ENCODE measurements at places on chromosomes 4 and X. TPM values are rescaled to one million over a fixed set of nuclear protein-coding genes. Genes with fewer than 3 reads are reported as not detected.

DNA sequence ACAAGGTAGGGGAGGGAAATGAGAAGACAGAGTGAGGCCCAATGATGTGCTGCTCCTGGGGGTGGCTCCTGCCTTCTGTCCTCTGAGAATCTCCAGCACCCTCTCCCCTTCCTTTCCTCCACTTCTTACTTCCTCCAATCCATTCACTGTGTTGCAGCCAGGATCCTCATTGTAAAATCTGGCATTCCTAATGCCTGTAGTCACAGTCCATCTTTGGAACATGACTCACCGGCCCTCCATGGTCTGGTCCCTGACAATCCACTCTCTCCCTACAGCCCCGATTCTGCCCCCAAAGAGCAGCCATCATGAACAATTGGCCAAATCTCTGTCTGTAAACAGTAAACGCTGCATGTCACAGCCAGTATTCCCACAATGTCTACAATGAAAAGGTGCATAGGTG lies 72.9 kb downstream of the CLNK start:
- no peaks in the 10 kb centered on the region for H3K36me3 ChIP-seq
- no peak overlapping the region for H3K4me3 ChIP-seq
- H3K4me1 ChIP-seq = no peaks in the 10 kb centered on the region
- no peak for DNase-seq

DNA sequence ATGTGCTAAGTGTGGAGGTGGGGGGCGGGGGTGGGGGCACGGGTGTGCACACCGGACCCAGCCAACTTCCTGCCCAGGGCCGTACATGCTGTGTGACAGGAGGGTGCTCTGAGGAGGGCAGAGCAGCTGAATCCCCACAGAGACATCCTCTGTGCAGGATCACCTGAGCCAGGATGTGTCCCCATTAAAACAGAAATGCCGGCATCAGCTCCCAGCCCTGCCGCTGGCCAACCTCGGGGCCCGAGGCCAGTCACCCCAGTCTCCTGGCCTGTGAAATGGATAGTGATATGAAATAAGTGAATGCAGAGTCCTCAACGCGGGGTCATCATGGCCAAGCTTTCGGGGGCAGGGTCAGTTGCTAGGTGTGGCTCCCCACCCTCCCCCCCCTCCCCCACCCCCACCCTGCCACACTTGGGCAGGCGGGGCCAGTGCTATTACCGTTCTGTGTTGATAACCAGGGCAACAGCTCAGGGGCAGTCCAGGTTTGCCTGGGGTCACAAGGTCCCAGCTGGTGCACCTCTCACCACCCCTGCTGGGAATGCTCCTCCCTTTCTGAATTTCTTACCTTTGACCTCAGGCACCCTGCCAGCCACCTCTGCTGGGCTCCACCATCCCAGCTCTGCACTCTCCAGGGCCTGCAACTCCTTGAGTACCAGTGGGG lies 227.2 kb upstream of the PSAPL1 start:
- H3K4me1 ChIP-seq = no peaks in the 10 kb centered on the region
- no peaks in the 10 kb centered on the region for H3K36me3 ChIP-seq
- DNase-seq = no peak
- no peak overlapping the region for H3K4me3 ChIP-seq
- H3K27me3 ChIP-seq = no peaks in the 10 kb centered on the region

DNA sequence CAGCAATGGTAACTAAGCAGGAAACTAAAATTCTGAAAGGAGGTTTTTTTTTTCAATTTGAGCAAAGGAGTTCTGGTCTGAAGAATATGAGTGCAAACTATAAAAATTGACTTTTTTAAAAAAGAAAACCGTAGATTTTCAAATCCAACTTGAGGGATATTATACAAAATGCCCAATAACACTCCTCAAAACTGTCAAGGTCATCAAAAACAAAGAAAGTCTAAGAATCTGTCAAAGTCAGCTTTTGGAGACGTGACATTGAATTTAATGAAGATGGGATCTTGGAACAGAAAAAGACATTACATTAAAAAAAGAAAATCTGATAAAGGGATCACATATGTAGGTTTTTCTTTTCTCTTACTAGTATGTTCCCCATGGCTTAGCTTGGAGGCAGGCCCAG lies 40.4 kb upstream of the AR start:
- H3K4me3 ChIP-seq = no peak overlapping the region
- no peak for DNase-seq
- no peaks in the 10 kb centered on the region for H3K36me3 ChIP-seq
- H3K27me3 ChIP-seq = no peaks in the 10 kb centered on the region

DNA sequence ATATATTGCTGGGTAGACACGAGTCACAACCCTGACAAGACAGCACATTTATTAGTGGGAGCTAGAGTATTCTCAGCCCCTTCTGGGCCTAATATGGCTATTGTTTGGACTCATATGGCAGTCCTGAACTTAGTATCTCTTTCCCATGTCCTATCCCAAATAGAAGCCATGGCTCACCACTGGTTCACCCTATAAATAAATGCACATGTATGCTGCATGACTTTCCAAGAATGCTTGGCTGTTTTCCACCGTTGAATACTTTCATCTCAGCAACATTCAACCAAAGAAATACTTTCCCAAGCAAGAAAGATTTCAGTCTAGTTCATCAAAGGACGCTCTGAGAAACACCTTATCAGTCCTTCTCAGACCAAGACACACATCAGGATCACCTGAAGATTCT lies 36.7 kb downstream of the SMPX start:
- no peak overlapping the region for H3K4me3 ChIP-seq
- H3K4me1 ChIP-seq = no peaks in the 10 kb centered on the region
- peaks cover 8% of the 10 kb centered on the region for H3K27me3 ChIP-seq

The PLK4 gene
- total RNA-seq = 1.2 TPM

The PLAC1 gene
- not detected for total RNA-seq

GRCh38 chrX:115214151-115214550 lies 19.7 kb downstream of the LRCH2 start:
- no peaks in the 10 kb centered on the region for H3K27me3 ChIP-seq
- H3K4me3 ChIP-seq = no peak overlapping the region
- no peaks in the 10 kb centered on the region for H3K36me3 ChIP-seq
- H3K4me1 ChIP-seq = no peaks in the 10 kb centered on the region
- no peak overlapping the region for H3K27ac ChIP-seq
- DNase-seq = no peak

- peak overlapping the region; percentile 79 for H3K4me3 ChIP-seq
- H3K27ac ChIP-seq = peak overlapping the region; percentile 91
- no peaks in the 10 kb centered on the region for H3K27me3 ChIP-seq
- H3K36me3 ChIP-seq = peaks cover 18% of the 10 kb centered on the region
- no peak for DNase-seq
- peaks cover 6% of the 10 kb centered on the region for H3K4me1 ChIP-seq
Measured at GRCh38 chrX:23782455-23782854, 518 bp upstream of the SAT1 start.

GRCh38 chr4:8195841-8196458 lies 3.1 kb upstream of the SH3TC1 start:
- H3K27me3 ChIP-seq = no peaks in the 10 kb centered on the region
- DNase-seq = no peak
- H3K4me3 ChIP-seq = no peak overlapping the region
- peaks cover 72% of the 10 kb centered on the region for H3K4me1 ChIP-seq

DNA sequence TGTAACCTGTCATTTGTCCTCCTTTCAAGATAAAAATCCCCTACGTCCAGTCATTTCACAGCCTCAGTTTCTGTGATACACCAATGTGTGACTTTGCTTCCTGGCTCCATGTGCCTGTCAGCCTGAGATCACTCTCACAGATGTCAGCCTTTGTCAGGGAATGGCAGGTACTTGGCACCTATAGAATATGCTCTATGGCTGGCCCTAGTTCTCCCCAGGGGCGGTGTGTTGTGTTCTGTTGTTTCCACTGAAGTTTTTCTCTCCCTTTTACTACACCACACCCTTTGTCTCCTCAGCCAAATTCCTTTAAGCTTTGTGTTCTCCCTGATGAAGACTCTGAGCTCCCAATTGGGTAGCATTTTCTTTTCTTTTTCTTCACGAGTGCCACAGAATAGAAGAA lies 81.7 kb downstream of the ALPK1 start:
- no peak for DNase-seq
- H3K4me1 ChIP-seq = peaks cover 6% of the 10 kb centered on the region
- no peak overlapping the region for H3K27ac ChIP-seq
- H3K4me3 ChIP-seq = no peak overlapping the region
- no peaks in the 10 kb centered on the region for H3K27me3 ChIP-seq

GRCh38 chrX:105120463-105120862 lies 100.0 kb downstream of the TEX13A start:
- H3K27me3 ChIP-seq = no peaks in the 10 kb centered on the region
- no peak overlapping the region for H3K4me3 ChIP-seq
- DNase-seq = no peak
- no peaks in the 10 kb centered on the region for H3K4me1 ChIP-seq
- no peak overlapping the region for H3K27ac ChIP-seq

GRCh38 chrX:77930581-77930980 lies 20.1 kb downstream of the ATP7A start:
- no peak overlapping the region for H3K27ac ChIP-seq
- H3K36me3 ChIP-seq = no peaks in the 10 kb centered on the region
- H3K27me3 ChIP-seq = no peaks in the 10 kb centered on the region
- H3K4me3 ChIP-seq = no peak overlapping the region
- DNase-seq = no peak

The SSX1 gene
- total RNA-seq = not detected

The ETNPPL gene
- 11.5 TPM for total RNA-seq

DNA sequence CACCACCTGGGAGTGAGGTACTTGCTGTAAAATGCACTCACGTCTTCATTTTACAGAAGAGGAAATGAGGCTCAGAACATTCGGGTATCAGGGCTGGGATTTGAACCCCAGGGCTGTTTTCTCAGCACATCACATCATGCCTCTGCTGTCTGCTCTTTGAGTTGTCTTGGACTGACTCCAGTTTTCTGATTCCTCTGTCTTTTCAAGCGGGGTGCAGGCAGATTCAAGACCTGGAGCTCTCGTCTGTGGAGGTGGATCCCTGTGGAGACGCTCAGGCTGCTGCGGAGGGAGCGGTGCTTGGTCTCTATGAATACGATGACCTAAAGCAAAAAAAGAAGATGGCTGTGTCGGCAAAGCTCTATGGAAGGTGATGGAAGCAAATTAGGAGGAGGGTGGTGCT lies 6.3 kb downstream of the LAP3 start:
- no peak overlapping the region for H3K4me3 ChIP-seq
- H3K27me3 ChIP-seq = no peaks in the 10 kb centered on the region
- no peak for DNase-seq

DNA sequence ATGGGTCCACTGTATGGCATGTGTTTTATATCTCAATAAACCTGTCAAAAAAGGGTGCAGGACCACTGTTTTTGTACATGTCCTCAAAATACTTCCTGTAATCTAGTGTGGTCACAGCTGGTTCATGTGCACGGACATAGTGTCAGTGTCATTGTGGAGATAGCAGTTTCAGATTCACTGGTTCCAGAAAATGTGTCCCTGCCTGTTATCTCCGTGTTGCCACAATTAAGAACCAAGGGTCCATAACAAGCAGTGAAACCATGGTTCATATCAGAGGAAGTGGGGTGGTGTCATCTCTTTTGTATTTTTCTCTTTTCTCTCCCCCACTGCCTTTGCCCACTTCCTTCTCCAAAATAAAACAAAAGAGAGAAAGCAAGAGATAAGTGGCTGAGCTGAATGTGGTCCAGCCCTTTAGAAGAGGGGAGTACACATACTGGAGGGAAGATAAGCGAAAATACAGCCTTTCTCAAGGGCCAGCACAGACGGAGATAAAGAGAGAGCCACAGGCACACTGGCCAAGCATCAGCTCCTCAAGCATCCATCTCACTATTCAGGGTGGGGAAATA lies 51.2 kb downstream of the TBL1X start:
- no peak overlapping the region for H3K4me3 ChIP-seq
- no peaks in the 10 kb centered on the region for H3K27me3 ChIP-seq
- no peak overlapping the region for H3K27ac ChIP-seq
- H3K4me1 ChIP-seq = no peaks in the 10 kb centered on the region
- no peak for DNase-seq
- H3K36me3 ChIP-seq = no peaks in the 10 kb centered on the region

The GDPD2 gene
- total RNA-seq = not detected

DNA sequence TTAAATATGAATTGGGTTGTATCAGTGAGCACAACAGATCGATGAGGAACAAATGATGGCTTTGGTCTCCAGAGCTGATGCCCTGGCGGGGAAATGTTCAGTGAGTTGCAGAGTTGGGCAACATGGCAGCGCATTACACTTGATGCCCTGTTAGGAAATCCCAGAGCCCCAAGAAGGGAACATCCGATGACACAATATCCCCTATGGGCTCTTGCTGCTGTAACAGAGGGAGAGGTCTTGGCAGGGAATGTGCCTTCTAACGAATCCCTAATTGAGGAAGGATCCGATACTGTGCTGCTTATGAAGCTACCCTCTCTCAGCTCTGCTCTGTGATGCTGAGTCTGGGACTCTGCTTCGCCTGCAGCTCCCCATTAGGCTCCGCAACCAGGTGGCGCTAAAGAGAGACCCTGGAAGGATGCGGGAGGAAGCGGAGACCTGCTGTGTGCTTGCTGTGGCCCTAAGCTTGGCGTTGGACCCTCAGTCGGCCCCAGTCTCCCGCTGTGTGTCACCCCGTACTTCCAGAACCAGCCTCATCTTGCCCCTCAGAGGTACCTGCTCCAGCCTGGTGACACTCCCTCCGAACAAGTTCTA lies 38.9 kb downstream of the PDHA1 start:
- H3K4me1 ChIP-seq = no peaks in the 10 kb centered on the region
- H3K27me3 ChIP-seq = peaks cover 3% of the 10 kb centered on the region
- no peaks in the 10 kb centered on the region for H3K36me3 ChIP-seq
- H3K27ac ChIP-seq = no peak overlapping the region

DNA sequence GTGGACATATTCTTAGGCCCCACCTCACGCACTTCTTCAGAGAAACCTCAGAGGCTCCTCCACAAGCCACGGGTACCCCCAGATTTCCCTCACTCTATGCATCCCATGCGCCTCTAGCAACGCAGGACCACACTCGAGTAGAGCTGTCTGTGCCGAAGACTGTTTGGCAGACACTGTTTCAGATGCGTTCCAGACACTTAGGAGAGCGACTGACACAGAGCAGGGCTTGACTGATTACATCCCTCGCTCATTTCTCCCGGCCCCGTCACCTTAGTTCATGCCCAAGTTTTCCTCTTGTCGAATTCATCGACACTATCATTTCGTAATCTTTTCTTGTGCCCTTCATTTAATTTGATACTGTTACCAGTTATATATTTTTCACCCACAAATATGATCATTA lies 15.0 kb downstream of the SORBS2 start:
- no peaks in the 10 kb centered on the region for H3K36me3 ChIP-seq
- DNase-seq = no peak
- no peak overlapping the region for H3K27ac ChIP-seq
- peaks cover 35% of the 10 kb centered on the region for H3K4me1 ChIP-seq
- H3K27me3 ChIP-seq = no peaks in the 10 kb centered on the region

The PFKFB1 gene
- total RNA-seq = not detected

Measured in heart left ventricle (tissue), 16 donors.